ENCODE measurements at places on chromosomes 1 and 21.

DNA sequence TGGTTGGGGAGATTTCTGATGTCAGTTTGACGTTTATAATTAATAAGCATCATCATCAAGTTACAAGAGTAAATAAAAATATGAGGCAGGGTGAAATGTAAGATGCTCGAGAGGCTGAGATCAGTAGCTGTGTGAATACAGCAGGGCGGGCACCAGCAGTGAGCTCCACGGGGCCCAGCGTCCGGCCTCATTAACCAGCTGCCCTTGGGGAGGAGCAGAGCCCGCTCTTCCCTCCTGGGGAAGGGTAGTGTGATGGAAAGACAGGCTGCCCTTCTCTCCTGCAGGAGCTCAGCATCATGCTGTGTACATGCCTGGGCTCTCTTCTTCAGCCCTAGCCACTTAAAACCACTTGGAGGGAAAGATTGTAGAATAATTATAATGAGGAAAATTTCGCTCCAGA is 23.4 kb downstream of the PDE9A start:
- no peak for DNase-seq

DNA sequence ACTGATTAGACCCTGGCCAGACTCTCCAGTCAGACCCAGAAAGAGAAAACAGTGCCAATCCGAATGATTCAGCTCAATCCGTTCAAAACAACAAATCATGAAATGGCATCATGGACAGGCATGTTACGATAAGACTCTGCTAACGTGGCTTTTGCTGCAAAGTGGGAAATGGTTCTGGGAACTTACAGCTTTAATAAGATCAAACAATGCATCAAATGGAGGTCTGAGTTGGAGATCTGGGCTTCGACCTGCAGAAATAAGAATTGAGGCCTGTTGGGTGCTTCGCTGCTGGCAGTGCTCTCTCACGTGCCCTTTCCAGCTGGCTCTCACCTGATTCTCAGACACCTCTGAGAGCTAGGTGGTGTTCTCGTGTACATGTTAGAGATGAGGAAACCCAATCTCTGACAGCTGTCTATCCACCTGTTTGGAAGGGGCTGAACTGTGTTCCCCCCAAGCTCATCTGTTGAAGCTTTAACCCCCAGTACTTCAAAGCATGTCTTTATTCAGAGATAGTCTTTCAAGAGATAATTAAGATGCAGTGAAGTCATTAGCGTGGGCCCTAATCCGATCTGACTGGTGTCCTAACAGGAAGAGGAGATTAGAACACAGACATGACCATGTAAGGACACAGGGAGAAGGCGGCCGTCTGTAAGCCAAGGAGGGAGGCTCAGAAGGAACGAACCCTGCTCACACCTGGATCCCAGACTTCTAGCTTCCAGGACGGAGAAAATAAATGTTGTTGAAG is 45.5 kb upstream of the ETS2 start:
- DNase-seq, result no peak

DNA sequence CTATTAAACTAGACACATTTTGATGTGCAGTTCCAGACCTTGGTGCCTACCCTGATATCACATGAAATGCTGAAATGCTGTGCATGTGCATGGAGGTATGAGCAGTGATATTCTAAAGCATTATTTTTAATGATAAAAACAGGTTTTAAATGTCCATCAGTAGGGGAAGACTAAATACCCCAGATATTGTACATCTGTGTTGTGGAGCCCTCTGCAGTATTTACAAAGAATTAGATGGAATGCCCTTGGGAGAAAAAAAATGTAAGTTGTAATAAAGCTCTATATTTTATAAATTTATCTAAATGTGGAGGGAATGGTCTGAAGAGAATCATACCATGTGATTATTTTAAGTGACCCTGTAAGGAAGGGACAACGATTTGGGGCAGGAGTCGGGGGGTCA is 39.1 kb upstream of the IGSF5 start:
- DNase-seq, result no peak

GRCh38 chr1:8020032-8020431 is 6.1 kb downstream of the ERRFI1 start:
- DNase-seq, result no peak

- DNase-seq, result no peak
Measured at GRCh38 chr1:155038602-155039307, 5.1 kb downstream of the DCST1 start.

DNA sequence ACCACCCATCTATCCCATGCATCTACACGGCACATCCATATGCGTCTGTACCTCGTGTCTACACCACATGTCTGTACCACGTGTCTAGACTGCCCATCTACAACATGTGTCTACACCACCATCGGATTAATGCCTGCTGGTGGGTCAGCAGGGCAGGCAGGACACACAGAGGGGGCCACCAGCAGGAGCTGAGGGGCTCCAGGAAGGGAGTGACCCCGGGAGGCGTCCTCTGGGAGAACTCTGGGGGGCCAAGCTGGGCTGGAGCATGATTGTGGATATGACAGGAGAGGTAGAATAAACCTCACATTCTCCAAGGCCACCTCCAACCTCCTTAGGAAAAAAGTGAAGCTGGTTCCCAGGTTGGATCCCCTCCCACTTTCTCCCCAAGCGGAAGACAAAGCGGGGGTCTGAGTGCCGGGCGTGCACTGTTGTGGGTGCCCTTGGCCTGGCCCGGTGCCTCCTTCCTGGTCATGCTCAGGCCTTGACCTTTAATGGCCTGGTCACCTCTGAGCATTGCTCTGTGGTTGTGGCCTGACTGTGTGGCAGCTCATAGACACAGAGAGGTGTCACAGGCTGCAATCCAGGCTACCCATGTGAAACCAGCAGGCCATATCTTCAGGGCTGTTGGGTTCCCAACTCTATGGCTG is 881 bp upstream of the ACTRT2 start:
- no peak for DNase-seq

GRCh38 chr1:89972024-89972423 is 22.9 kb upstream of the ZNF326 start:
- DNase-seq, result no peak

GRCh38 chr21:15149600-15150224 is 84.9 kb upstream of the NRIP1 start:
- DNase-seq, result no peak

GRCh38 chr1:213564215-213564659 is 423.5 kb upstream of the PROX1 start:
- no peak for DNase-seq

DNA sequence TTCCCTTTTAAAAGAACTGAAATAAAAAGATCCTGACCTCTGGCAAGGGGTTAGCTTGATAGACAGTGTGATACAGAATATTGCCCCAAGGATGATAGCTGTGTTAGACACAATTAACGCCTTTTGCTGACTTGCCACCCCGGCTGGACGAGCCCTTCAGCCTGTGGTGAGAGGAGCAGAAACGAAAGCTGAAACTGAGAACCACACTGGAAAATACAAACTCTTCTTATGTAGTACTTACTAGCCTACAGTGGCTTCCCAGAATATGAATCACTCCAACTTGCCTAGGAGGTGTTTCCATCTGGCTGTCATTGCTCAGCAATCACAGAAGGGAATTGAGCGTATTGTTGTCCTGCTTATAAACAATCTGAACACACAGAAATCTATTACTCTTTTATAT is 22.9 kb downstream of the SAMSN1 start:
- peak; percentile 33 for DNase-seq

DNA sequence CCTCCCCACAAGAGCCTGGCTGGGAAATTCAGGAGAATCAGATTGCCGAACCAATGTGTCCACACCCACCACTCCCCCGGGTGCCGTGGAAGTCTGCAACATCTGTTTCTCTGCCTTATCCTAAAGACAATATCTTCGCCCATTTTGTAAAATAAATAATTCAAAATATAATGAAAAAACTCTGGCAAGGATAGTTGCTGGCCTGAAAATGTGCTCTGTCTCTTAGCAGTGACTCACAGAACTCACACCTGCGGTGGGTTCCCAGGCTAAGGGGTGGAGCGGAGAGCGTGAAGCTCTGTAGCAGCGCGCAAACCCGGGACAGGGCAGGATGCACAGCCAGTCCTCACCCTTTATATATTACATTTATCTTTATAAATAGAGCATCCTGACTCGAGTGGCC is 99.9 kb downstream of the COLGALT2 start:
- DNase-seq, result no peak

- no peak for DNase-seq
Measured at GRCh38 chr1:14245954-14246353, 352.5 kb upstream of the KAZN start.

DNA sequence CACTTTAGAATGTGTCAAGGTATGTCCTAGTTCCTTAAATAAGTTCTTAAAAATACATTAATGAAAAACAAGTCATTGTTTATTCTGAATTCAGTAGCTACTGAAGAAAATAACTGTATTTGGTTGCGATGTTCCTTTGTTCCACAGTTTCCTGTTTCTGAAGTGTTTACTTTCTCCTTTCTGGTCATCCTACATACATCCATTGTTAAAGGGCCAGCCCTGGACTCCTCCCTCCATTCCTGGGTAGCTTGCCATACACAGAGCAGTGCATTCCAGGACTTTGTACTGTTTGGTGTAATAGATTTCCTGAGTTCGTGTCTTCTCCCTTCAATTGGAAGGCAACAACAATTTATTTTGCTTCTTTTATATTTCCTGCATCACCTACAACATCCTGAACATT is 845.4 kb upstream of the CXADR start:
- no peak for DNase-seq

DNA sequence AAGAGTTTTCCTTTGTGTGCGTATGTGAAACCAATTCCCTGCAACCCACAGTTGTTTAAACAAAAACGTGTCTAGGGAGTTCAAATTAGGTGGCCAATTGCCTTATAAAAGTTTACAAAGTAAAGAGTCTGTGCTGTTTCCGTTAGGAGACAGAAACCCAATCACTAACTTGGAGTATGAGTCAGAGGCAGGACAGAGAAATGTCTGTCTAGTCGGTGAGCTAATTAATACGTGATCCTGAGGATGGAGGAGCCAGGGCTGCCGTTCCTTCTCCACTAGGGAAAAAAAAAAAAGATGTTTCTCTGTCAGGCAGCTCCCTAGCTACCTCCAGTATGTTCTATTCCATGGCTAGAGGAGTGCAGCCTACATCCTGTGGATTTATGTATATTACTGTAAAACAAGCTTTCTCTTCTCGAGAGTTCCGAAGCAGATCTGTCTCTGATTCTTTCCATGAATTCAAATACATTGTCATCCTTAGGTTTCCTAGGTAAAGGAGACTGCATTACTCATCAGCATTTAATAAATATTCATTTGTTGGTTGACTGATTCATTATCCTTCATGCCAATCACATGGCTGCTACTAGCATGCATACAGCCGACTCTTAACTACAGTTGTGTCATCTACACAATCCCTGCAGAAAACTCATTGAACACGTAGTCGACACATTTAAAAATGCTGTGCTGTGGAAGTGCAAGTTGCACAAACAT is 430.6 kb downstream of the KIF26B start:
- DNase-seq, result no peak

GRCh38 chr1:33117440-33118085 is 36.6 kb downstream of the AZIN2 start:
- DNase-seq, result no peak

DNA sequence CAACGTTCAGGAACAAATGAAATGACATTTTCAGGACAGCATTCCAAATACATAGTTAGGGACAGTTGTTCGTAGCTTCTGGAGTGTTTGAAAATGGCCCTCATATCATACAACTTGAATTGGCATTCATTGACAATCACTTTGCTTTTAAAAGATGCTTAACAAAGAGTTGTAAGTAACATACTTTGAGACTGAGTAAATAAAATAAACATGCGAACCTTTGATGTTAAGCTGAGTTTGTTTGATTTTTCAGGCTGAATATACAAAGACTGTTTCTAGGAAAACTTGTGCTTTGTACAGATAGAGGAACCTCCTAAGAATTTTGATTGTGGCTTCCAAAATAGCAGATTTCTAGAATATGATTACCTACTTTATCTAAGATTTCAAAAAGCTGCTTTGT is 45.3 kb downstream of the ITSN1 start:
- DNase-seq, result no peak

- no peak for DNase-seq
Measured at GRCh38 chr1:99553301-99553700, 92.6 kb upstream of the PALMD start.

DNA sequence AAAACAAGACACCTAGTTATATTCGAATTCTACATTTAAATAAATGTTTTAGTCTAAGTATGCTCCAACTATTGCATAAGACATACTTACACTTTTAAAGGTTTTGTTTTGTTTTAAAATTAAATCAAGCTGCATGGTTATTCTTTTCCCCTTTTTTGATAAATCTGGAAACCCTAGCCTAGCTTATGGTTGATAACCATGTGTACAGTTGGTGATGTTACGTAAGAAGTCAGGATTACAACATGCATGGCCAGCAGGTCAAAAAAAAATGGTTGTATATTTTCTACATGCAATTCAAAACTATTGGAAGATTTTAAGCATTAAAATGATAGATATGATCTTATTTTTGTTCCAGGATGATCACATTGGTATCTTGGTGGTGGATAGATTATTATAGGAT is 1600.6 kb downstream of the PLA2G4A start:
- DNase-seq, result no peak

DNA sequence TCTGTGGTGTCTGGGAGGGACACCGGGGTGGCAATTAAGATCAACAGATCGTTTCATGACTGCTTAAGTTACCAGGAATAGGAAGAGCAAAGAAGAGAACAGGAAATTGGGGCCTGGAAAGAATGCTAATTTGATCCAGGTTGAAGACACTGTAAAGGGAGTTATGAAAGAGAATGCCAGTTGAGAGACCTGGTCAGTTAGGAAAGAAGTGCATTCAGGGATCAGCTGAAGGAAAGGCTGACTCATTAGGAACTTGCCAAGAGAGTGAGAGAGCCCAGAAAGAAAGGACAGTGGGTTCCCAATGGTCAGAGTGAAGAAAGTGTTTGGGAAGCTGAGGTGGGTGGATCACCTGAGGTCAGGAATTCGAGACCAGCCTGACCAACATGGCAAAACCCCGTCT is 119.6 kb downstream of the UBE2U start:
- DNase-seq, result no peak

GRCh38 chr1:10033359-10033845 is 644 bp downstream of the UBE4B start:
- peak; percentile 4 for DNase-seq

- no peak for DNase-seq
Measured at GRCh38 chr21:15826147-15826780, 96.5 kb downstream of the USP25 start.

DNA sequence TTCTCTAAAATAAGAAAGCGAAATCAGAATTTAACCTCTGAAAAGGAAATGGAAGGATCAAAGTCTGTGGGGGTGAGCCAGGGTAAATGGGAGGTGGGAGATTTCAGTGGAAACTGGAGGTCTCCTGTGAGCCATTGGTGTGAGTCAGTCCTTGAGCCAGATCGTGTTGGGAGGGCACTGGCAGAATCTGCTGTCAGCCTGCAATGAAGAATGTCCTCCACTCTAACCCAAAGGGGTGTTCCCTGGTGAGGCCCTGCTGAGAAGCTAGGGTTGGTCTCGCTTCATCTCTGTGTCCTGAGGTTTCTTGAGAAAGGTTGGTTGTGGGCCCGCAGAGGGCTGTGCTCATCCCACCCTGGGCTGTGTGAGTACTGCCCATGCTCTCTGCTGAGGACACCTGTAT is 2.4 kb downstream of the QSOX1 start:
- no peak for DNase-seq

GRCh38 chr1:33005838-33006421 is 30.8 kb downstream of the AK2 start:
- DNase-seq, result no peak
